ENCODE measurements at places on chromosomes 12 and 14.

DNA sequence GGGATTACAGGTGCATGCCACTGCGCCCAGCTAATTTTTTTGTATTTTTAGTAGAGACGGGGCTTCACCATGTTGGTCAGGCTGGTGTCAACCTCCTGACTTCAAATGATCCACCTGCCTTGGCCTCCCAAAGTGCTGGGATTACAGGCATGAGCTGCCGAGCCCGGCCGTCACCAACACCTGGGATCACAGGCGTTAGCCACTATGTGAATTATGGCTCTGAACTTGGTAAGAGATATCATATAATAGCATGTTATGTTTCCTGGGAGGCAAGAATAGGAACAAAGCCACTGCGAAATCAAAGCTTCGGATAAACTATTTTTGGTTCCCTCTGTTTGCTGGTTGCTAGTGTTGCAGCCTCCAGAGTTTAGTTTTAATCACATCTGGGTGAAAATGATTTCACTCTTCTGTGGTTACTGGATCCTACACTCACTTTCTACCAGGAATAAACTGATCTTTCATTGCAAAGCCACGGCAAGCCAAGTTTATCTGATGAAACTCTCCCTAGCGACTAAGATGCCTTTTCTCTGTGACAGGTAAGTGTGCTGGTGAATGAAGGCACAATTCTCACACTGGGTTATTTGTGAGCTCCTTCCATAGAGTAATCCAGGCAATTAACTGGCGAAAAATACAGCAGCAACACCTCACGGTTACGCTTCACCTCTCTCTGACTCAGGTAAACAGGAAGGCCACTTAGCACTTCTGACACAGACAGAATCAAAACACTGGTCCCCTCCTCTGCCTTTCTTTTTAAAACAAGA lies 16.7 kb downstream of the SNRNP35 start:
- DNase-seq, result no peak

GRCh38 chr14:105325716-105326567 lies 11.4 kb downstream of the PACS2 start:
- no peak for DNase-seq

DNA sequence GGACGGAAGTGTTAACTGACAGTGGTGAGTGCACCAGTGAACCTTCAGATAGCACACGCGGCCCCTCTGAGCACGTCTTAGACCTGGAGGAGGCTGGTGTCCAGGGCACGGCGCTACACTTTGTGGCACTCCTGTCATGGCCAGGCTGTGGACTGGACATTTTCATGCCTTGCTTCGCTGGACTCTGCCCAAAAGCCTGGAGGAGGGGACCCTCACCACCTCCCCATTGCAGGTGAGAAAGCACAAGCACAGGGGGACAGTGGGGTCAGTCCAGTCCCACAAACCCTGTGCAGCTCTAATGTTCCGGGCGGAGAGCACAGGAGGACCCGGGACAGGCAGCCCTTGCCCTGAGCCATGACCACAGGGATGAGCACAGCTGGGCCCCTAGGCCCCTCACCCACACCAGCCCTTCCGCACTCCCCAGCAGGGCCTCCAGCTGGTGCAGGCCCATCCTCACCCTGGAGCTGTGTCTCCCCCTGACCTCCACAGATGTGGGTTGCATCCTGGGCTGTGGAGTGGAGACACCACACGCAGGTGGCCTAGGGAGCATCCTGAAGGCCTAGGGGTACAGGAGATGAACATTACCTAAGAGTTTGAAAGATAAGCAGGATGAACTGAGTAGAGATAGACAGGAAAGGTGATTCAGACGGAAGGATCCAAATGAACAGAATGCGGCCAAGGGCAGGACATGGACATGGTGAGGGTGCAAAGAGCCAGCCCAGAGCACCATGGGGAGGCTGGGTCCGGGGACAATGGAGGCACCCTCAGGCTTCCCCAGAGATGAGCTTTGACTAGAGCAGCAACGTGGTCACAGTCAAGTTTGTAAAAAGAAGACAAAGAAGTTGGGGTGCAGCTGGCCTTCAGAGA lies 132.8 kb downstream of the BCL11B start:
- DNase-seq, result no peak

DNA sequence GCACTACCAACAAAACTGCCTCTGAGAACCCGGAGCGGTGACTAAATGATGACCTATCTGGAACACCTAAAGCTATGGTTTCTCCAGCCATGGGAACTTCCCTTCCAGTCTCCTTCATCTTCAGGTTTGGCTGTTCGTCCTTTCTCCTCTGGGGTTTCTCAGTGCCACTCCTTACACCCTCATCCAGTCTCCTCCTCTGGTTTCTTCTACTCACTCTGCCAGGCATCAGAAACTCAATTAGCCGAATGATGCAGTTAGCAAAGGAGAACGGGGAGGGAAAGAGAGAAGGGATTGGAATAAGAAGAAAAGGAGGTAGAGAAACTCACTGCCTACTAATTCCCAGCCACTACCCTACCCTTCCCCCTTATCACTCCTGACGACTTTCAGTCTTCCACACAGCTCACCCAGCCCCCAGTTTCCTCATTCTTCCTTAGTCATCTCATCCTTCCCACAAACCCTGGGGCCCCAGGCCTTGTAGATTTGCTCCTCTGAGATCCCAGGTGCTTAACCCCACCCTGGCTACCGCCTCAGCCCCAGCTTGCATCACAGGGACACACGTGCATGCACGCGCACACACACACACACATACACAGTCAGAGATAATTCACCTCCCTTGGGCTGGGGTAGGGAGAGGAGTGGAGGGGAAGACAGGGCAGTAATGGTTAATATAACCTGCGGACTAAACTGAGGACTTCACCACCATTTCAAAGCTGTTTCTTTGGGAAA lies 13.0 kb downstream of the FGD6 start:
- DNase-seq, result no peak

- no peak for DNase-seq
Measured at GRCh38 chr14:86911486-86911885, 1081.5 kb downstream of the GALC start.

- no peak for DNase-seq
Measured at GRCh38 chr12:75709503-75709902, 198.1 kb upstream of the KRR1 start.

GRCh38 chr12:120229487-120230325 lies 28.8 kb upstream of the RPLP0 start:
- DNase-seq, result no peak

DNA sequence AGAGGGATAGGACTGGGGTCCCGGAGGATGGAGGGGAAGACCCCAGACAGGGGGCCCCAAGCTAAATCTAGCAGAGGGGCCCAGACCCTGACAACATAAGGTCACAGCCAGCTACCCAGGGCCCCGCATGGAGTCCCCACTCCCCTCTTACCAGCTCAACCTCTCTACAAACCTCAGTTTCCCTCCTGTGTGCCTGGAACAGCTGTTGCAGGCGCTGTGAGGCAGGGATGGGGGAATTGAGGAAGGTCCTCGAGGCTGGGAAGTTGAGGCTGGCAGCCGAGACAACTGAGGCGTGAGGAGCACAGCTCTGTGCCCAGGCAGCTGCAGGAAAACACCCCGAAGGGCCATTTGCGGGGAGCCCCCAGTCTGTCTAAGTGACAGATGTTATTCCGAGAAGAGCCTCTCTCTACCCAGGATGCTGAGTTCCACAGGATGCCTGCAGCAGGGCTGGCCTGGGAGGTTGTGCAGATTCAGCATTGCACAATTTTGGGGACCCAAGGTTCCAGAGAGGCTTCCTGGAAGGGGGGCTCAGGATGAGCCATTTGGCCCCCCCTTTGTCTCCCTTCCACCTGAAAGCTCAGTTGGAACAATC lies 42.7 kb upstream of the NCOR2 start:
- no peak for DNase-seq

- DNase-seq, result no peak
Measured at GRCh38 chr14:28673056-28673455, 93.5 kb upstream of the FOXG1 start.

DNA sequence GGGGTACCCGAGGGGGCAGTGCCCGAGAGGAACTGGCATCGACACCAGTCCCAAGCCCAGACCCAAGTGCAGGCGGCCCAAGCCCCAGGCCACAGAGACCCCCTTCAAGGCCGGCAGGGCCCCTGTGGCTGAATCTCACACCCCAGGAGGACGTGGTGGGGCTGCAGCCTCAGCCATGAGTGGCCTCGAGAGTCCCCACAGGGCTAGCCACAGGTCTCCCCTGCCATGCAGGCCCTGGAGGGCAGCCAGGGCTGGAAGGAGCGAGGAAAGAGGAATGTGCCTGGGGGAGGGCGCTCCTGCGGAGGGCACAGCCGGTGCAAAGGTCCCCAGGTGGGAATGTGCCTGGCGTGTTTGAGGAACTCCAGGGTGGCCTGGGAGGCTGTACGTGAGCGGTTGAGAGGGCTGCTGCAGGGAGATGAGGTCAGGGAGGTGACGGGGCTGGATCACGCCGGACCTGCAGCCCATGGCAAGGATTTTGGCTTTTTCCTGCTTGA lies 86.1 kb downstream of the NCOR2 start:
- DNase-seq, result no peak

GRCh38 chr12:69321351-69321750 lies 26.8 kb upstream of the LYZ start:
- no peak for DNase-seq

- no peak for DNase-seq
Measured at GRCh38 chr14:39446131-39446744, 14.0 kb upstream of the FBXO33 start.

GRCh38 chr14:33679461-33680225 lies 271.2 kb downstream of the EGLN3 start:
- no peak for DNase-seq

DNA sequence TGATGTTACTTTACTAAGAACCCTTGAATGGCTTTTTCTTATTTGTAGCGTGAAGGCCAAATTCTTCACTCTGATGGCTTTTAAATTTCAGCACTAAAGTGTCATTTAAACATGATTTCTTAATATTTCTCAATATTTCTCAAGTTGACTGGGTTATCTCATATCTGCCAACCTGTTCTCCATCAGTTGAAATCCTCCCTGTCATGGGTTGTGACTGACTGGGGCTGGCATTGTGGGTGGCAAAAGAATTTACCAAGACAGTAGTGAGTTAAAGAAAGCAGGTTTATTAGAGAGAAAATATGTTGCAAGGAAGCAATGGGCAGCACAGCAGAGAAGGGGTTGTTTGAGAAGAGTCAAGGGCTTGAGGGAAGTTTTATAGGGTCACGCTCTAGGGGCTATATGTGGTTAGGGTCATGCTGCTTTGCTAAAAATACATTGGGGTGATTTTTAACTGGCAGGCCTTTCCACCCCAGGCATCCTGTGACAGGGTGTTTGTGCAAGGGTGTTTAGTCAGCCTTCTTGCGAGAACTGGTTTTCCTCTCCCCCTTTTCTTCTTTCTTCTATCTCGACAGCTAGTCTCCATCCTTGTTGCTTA lies 232.8 kb upstream of the SEL1L start:
- no peak for DNase-seq

DNA sequence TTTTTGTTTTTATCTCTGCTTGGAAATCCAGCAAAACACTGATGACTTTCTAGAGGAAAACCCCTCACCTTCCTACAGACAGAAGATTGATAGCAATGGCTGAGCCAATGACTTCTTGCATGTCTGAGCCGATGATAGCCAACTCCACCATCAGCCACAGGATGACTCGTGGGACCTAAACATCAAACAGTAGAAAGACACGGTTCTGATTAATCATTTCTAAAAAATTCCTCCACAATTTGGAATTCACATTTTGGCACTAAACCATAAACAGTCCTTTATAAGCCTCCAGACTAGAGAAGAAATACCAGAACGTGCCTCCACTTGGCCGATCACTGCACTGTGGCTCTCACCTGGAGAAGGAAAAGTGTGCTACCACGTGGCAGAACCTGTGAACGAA lies 25.9 kb downstream of the SLC11A2 start:
- DNase-seq, result no peak

DNA sequence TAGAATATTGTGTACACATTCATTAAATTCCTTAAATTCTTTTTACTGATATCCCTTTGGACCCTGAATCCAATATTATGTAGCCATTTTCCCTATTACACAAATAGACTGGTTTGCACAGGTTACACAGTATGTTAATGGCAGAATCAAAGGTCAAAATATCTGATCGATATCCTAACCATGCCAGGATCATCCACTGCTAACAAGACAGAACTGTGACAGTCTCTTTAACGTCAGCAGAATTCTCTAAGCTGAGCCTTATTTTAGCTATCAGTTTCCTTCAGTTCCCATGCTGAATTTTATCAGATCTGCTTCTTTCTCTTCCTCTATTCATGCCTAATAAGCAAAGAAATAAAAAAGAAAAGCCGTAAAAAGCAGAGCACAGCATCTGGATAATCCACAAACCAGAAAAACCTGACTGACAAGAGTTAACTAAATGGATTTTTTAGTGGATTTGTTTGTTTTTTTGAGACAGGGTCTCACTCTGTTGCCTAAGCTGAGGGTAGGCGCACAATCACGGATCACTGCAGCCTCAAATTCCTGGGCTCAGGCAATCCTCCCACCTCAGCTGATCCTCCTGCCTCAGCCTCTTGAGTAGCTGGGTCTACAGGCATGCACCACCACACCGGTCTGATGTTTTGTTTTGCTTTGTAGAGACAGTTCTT lies 130.4 kb downstream of the PAWR start:
- no peak for DNase-seq

DNA sequence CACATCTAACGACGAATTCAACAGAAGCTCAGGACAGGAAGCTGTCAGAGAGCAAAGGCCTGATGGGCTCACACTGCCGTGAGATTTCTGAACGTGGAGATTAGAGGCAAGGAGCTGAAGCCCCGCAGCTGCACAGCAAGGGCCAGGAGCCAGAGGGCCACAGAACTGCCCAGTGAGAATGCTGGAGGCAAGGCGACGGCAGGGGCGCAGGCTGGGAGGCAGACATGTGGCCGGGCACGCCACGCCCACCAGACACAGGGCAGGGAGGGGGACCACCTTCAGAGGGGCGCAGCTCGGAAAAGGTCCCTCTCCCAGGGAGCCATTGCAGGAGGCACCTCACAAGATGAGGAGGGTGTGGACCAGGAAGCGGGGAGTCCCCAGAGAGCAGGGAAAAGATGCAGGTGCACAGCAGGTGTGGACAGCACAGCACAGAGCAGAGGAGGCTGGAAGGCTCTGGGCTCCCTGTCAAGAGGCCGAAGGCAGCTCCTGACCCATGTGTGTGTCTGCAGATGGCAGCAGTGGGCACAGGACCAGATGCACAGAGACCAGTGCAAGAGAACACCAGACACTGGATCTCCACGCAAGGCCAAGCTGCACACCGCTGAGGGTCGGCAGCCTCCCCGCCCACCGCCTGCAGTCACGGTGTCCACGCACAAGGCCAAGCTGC lies 23.0 kb downstream of the BTBD6 start:
- no peak for DNase-seq

- no peak for DNase-seq
Measured at GRCh38 chr14:89231426-89232113, 185.5 kb downstream of the FOXN3 start.

- no peak for DNase-seq
Measured at GRCh38 chr12:113812411-113813228, 153.5 kb downstream of the RBM19 start.

All from stimulated activated CD8-positive, alpha-beta memory T cell treated with anti-CD3 and anti-CD28 coated beads, Interleukin-2, amount 100 ng/mL, for 1 hour (primary cell).